HS-27A (cell line): ENCODE measurements at places on chromosomes 16 and 17.

DNA sequence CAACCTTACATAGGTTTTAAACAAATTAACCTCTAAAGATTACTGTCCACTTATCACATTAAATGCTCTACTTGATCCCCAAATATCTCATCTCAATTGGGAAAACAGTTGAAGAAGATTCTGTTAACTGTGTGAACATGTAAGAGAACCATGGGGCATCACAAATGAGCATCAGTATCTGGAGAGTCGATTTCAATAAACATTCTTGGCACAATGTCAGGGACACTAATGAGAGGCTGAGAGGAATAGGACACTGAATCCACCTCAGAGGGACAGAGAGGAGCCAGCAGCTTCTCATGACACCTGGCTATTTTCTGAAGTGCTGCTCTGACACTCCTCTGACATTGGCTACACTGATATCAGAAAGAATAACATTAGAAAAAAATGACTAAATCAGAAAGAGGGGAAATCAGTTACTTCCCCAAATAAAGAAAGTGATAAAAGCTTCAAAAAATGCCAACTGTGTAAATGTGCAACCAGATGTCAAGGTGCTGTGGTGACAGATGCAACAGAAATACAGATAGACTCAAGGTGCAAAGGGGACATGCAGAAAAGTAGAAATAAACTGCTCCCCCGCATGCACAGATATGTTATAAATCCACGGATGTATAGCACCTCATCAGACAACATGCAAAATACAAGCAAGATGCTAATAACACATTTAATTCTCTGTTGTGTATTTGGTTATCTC, 67.4 kb downstream of the SNX11 start:
- DNase-seq = no peak

DNA sequence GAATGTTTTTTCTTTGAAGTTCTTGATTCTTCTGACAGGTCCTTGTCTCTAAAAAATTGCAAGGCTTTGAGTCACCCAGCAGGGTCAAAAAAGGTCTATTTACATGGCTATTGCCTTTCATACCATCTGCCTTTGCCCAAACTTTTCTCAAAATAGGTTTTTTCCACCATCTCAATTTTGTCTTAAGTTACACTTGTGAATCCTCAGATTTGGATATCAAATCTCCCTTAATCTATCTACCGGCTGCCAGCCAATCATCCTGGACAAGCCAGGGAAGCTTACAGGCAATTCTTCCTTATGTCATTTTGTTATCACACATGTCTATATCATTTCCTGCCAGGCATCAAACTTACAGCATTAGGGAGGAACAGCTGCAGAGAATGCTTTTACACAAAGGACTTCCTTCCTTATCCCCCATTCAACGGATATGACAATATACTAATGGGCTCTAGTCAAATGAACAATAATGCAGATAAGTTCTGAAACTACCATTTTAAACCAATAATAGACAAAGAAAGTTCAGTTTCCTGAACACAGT, 104.1 kb upstream of the CORO6 start:
- peak; percentile 4 for DNase-seq

- DNase-seq = no peak
Observed at GRCh38 chr17:35693662-35694061, 37.8 kb upstream of the RASL10B start.

DNA sequence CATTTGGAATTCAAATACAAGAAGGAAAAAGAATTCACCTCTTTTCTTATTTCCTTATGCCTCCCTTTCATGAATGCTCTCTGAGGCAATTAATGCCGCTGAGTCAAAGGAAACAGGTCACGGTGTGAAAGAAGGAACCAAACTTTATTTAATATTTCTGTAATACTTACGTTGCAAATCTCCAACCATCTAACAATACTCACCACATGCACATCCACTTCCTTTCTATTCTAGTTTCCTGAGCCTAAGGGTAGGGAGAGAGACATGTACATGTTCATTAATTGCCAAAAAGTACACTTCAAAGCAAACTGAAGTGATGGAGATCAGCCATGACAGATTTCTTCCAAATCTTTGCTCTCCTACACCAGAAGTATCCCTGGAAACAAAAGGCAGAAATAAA, 47.9 kb upstream of the HLF start:
- no peak for DNase-seq

GRCh38 chr17:45050481-45051059, 862 bp downstream of the DCAKD start:
- no peak for DNase-seq

GRCh38 chr17:66767154-66767933, 67.6 kb upstream of the CACNG5 start:
- DNase-seq = no peak

DNA sequence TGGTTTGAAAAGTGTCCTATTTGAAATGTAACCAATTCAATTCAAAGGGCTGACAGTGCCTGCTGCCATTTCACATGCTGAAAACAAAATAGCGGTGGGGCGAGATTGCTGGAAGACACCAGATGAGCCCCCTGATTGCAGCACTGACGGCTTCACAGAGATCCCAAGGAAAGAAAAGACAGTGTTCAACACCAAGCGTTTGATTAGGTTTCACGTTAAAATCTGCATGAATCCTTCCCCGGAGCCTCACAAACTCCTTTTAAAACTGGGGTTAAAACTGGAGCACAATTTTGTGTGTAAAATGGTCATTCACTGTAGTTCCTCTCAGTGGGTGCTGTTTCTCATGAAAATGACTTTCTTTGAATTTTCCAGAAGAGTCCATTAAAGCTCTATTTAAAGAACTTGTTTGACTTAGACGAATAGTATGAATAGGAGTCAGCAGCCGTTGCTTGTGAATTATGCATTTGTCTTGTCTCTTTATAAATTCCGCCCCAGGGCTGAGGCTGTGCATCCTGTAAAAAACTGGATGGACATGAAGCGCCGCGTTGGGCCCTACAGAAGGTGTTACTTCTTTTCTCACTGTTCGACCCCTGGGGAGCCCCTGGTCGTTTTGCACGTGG, 8.8 kb downstream of the MLYCD start:
- no peak for DNase-seq

DNA sequence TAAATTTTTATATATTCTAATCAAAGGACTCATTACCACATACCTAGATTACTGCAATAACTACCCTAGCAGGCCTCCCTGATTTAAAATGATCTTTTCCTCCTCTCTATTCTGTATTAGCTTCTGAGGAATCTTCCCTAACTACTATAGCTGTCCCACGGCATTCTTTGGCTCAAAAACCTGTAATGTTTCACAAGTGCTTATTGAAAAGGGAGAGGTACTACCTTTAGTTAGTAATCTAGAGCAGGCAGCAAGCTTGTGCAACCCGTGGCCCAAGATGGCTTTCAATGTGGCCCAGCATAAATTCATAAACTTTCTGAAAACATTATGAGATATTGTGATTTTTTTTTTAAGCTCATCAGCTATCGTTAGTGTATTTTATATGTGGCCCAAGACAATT, 71.0 kb upstream of the CORO6 start:
- no peak for DNase-seq

DNA sequence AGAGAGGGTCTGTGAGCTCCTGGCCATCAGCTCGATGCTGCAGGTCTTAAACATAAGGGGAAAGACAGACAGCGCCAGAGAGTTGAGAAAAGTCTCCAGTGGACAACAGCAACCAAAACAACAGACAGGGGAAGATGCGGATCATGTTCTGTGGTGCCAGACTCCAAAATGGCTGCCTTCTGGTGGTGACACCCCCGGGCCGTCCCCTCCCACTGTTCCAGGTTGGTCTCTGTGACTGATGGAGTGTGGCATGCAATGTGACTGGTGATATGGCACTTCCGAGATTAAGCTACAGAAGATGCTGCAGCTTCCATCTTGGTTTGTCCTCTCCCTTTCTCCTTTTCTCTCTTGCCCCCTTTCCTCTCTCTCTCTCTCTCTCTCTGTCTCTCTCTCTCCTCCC, 40.4 kb upstream of the RBFOX3 start:
- no peak for DNase-seq

- DNase-seq = no peak
Observed at GRCh38 chr17:44752953-44753861, 5.6 kb upstream of the ADAM11 start.

DNA sequence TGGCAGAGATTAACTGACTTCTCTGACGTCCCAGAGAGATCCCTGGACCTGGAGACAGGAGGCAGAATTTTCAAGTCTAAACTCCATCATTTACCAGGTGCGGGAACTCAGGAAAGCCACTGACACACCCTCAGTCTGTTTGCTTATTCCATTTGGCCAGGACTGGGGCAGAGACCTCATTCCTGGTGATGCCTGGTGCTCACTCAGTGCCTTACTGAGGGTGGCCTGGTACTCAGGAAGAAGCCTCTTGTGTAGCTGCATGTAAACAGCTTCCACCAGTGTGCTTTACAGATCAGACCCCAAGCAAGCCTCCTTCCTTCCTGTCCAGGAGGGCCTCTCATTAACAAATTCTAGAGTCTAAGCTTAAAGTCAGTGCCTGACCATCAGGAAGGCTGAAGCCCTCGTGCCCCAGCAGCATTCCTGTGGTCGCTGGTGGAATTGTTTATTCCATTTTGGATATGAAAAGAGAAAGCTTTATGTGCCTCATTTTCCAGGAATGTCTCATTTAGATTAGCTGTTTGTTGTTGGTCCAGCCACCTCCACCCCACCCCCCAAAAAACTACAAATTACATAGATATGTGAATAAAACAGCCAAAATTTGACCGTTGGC, 236.1 kb upstream of the CDH5 start:
- DNase-seq = peak; percentile 87
